ENCODE measurements at places on chromosomes 13 and 19.

DNA sequence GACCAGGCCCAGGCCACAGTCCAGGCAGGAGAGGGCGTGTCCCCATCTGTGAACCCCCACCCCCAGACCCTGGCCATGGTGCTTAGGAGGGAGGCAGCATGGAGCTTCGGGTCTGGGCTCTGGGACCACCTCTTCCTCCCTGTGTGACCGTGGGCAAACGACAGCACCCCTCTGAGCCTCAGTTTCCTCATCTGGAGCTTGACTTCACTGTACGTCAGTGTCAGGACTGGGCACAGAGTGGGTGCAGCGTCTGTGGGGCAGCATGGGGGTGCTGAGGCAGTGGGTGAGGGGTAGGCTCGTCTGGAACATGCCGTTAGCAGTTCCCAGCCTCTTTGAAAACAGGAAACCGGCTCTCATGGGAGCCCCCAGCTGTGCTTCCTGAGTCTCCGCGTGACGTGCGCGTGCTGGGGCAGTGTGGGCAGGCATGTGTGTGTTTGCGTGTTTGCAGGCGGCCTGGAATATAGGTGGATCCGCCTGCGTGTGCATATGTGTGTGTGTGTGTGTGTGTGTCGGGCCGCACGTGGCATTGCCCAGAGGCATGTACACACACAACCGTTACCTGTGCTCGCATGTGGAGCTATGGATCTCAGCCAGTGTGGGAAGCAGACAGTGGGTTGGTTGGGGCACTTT is 15.8 kb downstream of the ARRDC2 start:
- peak; percentile 51 for DNase-seq

GRCh38 chr13:73849292-73849691 is 284.9 kb downstream of the KLF12 start:
- DNase-seq: no peak

DNA sequence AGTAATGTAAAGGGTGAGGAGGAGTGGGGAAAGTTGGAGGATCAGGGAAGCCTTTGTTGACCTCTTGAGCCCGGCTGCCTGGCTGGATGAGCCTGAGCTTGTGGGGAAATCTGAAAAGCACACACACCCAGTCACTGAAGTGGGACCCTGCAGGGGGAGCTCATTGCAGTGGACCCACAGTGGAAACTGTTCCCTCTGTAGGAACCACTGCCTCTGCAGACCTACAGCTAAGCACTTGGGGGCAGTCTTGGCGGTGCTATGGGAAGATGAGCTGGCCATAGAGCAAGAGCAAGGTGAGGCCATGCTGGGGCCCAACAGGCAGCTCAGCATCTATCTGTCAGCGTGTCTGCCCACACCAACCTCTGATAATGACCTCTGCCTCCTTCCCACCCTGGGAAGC is 294.8 kb downstream of the TSHZ3 start:
- no peak for DNase-seq

GRCh38 chr19:38706792-38707511 is 37.3 kb downstream of the CAPN12 start:
- DNase-seq: no peak

GRCh38 chr19:41437944-41438574 is 1.7 kb downstream of the DMAC2 start:
- no peak for DNase-seq
